RWPE2 (cell line): ENCODE measurements at places on chromosomes 16 and 17.
A peak's percentile ranks its signal among the peaks of the same experiment; 100 is the strongest.

- no peak for DNase-seq
These were observed 5.2 kb upstream of the CDC42EP4 start for GRCh38 chr17:73316919-73317505.

- no peak for DNase-seq
These were observed 224.9 kb downstream of the SEC14L1 start for GRCh38 chr17:77365584-77366186.

- no peak for DNase-seq
These were observed 26.0 kb downstream of the PLD6 start for GRCh38 chr17:17180141-17180603.

GRCh38 chr17:72927146-72927545, 165.3 kb downstream of the SLC39A11 start:
- no peak for DNase-seq

- no peak for DNase-seq
These were observed 22.8 kb downstream of the GPRC5B start for GRCh38 chr16:19861811-19862327.

GRCh38 chr17:292016-292415, 60.6 kb downstream of the RPH3AL start:
- DNase-seq, result peak; percentile 53

DNA sequence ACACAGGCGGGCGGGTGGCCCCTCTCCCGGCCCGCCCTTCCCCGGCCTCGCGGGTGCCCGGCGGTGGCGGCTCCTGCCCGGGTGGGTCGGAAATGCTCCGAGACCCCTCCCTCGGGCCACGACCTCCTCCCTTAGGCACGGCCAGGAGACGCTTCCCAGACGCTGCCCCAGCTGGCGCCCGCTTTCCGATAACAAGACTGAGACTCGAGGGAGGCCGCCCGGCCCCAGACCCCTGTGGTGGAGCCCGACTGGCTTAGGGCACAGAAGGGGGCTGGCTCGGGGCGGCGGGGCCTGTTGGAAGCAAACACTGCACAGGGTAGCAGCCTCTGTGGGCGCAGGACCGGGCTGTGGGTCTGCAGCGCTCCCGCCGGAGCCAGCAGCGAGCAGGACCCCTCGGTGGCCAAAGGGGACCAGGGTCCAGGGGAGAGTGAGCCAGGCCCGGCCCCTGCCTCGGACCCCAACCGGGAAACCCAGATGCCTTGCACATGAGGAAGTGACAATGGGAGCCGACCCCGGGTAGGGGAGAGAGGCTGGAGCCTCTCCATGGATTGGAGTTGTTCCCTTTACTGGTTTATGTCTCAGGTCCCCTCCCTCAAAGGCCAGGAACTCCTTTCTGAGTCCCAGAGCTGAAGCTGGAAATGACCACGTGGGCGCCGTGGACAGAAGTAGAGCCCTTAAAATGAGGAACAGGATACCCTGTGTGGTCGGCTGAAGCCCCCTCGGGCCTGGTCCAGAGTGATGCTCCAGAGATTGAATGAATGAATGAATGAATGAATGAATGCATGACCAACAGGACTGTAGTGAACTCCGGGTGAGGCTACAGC, 19.8 kb upstream of the ADCY7 start:
- DNase-seq, result no peak

DNA sequence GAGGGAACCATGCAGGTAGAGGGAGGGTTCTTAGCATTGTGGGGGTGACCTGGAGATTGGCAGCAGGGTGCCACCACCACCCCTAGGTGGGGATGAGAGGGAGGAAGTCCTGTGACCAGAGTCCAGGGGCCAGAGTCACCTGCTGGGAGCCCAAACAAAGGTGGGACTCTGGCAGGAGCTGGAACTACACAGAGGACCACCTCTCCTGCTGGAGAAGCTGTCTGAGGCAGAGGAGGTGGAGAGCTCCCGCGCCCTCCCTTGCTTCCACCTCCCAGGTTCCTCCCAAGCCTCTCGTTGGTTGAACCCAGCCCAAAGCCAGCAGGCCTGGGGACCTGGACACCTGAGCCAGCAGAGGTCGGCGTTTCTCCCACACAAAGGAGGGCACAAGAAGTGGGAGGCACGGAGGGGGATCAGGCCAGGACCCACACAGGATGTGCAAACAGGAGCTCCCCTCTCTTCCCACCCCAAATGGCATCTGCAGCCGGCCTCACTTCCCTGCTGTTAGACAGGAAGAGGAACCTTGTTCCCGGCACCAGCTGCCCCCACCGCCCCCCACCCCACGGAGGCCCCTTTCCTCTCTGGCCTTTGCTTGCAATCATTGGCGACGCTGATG, 154.6 kb downstream of the SEC14L1 start:
- no peak for DNase-seq

DNA sequence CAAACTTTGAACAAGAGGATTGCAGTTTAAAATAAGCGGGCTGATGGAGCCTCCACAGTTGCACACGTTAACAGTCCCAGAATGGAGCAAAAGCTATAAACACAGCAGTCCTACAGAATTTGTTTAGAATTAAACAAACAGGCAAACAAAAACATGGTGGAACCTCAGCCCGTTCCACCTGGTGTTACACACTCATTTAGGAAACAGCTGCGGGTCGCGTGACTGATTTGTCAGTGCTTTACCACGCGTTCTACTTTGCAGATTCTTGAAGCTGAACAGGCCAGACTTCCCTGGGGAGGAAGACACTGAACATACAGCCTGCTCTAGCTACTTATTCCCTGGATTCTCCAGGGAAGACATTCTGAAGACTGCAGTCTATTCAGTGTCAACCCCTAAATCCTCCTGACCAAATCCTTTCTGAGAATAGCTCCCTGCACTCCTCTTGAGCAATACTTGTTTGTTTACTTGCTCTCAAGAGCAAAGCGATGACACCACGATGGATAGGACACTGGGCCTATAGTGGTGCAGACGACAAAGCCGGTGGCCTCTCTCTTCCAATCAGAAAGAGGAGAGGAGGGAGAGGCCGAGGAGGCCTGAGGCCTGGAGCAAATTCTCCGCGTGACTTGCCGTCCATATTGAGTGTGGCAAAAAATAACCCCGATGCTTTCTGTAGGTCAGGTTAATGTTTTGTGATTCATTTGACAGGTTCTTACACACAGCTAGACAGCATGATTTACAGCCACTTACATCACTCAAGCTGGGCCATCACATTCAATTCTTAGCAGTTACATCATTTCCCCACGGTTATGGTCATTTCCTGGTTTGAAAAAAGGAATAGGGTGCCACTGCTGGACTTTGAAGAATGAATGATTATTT, 4.0 kb upstream of the MAP1LC3B start:
- peak; percentile 95 for DNase-seq

- DNase-seq, result no peak
These were observed at the start of gene SLC52A1 for GRCh38 chr17:5035315-5035714. Gene SLC52A1, minus strand, starts transcription at chr17:5035426. Its CDS starts 820 bp downstream, at chr17:5034606.

DNA sequence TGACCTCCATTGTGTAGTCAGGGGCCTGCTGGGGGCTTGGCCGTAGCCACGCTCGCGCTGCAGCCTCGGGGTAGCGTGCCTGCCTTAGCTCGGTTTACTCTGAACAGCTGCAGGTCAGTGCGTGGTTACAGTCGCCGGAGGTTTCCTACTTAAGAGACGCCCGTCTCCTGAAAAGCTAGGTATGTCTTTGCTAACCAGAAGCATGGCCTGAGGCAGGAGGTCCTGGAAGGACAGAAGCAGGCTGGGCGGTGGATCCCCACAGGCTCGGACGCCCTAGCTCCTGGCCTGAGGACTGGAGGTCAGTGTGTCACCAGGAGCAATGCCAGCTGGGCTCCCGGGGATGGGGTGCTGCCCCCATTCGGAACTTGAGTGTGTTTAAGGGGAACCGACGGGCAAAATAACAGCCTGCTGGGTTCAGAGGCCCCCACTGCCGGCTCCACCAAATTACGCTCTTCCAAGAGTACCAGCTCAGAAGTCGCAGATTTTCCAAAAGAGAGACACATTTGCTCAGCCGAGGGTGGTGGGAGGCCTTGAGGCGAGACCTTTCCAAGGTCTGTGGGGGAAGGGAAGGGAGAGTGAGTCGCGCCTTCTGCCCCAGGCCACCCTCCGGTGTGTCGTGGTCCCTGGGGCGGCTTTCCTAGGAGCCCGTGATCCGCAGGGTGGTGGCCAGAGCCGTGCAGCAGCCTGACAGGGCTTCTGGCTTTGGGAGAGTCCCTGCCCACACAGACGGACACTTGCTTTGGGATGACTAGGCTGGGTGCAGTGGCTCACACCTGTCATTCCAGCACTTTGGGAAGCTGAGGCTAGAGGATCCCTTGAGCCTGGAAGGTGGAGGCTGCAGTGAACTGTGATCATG, 3.9 kb upstream of the GNG13 start:
- no peak for DNase-seq

- DNase-seq, result peak; percentile 42
These were observed 28.3 kb downstream of the TRPV2 start for GRCh38 chr17:16443511-16444257.

GRCh38 chr16:1010251-1010650, 28.7 kb downstream of the SOX8 start:
- no peak for DNase-seq

DNA sequence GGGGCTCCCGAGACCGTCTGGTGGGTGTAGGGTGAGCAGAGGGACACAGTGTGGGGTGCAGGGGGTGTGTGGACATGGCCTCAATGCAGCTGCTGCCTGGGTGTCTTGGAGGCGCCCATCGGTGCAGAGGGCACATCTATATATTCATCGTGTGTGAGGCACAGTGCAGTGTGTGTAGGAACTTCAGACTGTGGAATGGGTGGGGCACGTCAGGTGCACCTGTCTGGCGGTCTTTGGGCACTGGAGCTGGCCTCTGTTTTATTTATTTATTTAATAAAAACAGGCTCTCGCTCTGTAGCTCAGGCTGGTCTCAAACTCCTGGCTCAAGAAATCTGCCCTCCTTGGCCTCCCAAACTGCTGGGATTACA, 16.8 kb downstream of the LASP1 start:
- no peak for DNase-seq

- DNase-seq, result peak; percentile 76
These were observed at the start of gene EMP2 for GRCh38 chr16:10579965-10580882. Gene EMP2, minus strand, starts transcription at chr16:10580598. Its CDS starts 32,981 bp downstream, at chr16:10547617.
